ENCODE measurements at places on chromosomes 2 and 18.

DNA sequence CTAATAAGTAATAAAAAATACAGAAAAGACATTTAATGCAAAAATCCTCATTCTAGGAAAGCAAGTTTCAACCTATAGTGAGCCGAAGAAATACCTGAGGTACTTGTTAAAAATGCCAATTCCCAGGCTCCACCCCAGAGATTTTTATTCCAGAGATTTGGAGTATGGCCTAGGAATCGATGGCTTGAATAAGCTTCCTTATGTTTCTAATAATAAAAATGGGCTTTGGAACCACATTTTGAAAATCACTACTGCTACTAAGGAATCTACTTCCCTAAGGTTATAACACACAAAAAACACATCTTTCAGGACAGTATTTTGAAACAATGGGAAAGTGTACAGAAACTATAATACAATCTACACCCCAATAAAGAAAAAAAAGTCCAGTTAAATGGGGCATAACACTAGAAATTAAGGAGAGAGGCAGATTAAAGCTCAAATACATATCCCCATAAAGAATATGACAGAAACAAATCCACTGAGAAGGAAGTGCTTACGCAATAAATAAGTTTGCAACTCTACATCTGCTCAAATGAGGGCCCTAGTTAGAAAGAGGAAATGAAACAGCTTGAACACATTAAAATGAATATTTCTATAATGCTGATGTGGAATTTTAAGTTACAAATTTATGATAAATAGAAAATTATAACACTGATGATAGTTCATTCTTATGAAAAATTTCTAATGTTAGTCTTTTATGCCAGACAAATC lies 103.7 kb downstream of the EPB41L3 start:
- no peak for DNase-seq

- DNase-seq, result no peak
Observed at GRCh38 chr2:95303191-95303919, 6.2 kb downstream of the KCNIP3 start.

DNA sequence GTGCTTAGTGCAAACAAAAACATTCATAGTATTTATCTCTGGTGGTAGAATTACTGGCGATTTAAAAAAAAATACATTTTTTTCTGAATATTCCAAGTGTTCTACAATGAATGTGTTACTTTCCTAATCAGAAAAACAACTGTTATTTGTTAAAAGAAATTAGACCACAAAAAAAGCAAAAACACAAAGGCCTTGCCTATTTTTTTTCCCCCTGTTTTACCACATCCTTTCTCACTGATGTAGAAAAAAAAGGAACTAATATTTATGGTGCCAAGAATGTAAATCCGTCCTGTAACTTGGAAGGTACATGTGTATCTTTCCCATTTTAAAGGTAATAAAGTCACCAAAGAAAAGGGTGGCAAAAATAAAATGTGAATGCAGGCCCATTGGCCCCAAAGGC lies 28.4 kb upstream of the MGAT4A start:
- no peak for DNase-seq

DNA sequence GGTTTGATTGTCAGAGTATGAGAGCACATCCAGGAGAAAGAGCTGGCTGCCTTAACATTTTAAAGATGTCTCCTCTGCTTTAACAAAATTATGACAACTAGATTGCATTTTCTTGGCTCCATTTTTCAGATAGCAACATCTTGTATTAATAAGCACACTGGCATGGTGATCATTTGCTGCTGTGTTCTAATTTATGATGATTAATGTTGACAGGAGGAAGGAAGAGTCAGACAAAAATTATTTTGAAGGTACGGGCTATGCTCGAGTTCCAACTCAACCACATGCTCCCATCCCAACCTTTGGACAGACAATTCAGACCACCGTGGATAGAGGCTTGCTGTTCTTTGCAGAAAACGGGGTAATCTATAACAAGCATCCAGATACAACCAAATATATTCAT lies 98.2 kb upstream of the TTC39C start:
- DNase-seq, result no peak

GRCh38 chr2:223822818-223823217 lies 14.6 kb downstream of the AP1S3 start:
- no peak for DNase-seq

DNA sequence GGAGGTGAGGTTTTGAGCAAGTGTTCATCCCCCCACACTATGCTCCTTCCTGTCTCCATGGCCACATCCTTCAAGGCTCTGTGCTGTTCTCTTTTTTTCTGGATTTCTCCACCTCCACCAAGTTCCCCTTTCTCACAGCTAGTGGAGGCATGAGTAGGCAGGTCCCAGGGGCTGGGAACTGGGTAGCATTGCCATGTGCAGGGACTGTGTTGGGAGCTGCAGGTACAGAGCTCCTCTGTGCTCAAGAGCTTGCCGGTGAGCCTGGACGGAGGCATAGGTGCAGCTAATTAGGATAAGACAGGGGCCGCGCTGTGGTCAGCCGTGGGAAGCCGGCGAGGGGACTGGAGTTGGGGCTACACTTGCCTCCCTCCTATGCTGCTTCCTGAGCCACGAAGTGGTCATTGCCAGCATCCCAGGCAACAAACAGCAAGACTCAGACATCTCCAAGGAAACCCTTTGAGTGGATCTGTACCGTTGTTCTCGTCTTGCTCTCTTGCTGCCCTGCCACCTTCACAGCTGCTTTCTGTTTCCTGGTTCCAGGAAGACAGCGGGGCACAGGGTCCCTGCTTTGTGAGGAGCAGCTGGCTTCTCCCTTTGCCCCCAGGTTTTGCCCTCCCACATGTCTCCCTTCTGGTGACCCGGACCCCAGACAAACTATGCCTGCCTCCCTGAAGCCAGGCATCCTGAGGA lies 36.9 kb downstream of the ATOH8 start:
- no peak for DNase-seq

DNA sequence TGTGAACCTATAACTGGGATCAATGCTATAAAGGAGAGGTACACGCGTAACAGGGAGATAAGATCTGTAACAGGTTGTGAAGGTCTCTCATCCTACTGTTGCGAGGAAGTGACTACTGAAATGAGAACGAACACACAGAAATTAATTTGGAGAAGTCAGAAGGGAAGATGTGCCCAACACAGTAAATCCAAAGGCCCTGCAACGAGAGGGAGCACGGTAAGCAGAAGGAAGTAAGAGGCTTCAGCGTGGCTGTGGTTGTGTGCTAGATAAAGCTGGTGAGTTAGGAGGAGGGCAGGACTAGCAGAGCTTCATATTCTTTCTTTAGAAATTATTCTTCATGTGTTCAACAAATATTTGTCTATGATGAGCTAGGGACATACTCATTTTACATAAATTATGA lies 2.5 kb upstream of the ATG16L1 start:
- no peak for DNase-seq

DNA sequence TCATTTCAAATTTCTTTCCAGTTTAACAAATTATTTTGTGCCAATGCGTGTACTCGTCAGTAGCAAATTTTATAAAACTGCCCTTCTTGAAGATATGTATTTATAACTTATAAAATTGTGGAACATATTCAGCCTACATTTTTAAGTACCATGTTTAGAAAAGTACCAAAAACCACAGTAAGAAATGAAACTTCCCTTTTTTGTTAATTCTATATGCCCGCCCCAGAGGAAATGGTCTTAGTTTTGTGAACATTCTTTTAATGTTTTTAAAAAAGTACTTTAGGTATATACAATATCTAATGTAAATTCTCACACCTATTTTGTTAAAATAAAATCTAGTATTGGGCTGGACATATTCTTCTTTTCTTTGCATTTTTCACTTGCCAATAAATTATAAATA lies 1.2 kb downstream of the UGT1A9 start:
- no peak for DNase-seq

DNA sequence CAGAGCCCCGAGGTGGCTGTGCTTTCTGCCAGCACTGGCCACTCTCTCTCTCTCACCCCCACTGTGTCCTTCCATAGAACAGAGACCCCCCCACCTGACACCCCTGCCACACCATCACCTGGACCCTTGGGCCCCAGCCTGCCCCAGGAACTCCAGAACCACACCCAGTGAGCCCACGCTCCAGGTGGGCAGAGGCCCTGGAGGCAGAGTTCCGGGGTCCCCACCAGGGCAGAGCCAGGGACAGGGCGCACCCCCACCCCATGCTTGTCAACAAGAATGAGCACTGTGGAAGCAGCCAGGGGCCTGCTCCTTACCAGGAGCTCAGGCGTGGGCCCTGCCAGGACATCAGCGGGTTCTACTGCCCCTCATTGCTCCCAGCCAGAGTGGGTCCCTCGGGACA lies 14.6 kb downstream of the PASK start:
- no peak for DNase-seq

DNA sequence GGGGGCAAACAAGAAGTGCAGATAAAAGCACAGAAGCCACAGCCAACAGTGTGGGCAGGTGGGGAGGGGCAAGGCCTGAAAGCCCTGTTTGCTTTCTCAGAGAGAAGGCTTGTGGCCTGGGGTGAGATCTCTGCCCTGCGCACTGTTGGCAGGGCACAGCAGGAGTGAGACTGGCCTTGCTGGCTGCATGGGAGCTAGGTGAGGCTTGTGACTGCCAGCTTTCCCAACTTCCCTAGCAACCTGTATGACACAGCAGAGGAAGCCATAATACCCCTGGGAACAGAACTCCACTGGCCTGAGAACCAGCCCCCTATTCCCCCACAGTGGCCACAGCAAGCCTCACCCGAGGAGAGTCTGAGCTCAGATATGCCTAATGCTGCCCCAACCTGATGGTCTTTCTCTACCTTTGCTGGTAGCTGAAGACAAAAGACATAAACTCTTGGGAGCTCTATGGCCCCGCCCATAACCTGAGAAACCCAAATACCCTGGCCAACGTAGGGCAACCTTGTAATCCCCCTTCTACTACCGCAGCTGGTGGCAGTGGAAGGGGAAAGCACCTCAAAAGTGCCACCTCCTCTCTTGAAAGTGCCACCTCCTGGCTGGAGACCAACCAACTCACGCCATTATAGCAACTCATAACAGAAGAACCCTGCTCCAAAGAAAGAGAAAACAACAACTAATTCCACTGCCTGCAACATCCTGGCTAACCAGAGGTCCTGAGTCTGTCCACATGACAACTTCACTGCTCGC lies 44.4 kb downstream of the LCT start:
- no peak for DNase-seq

DNA sequence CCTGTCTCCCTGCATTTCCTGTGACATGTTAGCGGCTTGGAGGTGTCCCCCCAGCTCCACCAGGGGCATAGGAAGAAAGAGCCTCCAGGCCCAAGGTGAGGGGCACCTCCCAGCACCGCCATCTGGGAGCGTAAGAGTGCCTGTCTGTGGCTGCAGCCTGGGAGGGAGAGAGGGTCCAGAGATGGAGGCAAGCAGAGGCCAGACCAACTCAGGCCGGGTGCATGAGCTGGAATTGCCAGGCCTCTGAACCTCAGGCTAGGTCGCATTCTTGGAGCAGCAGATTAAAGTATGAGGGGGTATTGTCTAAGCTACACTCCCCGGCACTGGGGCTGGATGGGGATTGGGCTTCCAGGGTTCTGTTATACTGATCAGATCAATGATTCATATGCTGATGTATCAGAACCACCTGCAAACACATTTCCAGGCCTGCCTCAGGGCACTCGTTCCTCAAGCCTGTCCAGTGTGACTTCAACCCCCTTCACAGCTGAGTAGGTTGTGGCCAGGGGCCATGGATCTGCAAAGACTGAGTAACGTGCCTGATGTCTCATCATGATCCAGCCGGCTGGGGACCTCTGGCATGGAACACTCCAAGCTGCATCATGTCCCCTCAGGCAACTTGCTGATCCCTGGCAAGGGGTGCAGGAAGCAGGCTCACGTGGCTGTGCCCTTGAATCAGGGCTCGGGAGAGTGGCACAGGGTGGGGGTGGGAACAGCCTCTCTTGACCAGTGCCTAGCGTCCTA lies 73.2 kb downstream of the HS1BP3 start:
- DNase-seq, result no peak

All from activated naive CD4-positive, alpha-beta T cell treated with anti-CD3 and anti-CD28 coated beads, Interleukin-2, amount 50 U/mL, for 72 hours (primary cell).